ENCODE measurements at places on chromosomes 6 and 20. TPM values are rescaled to one million over a fixed set of nuclear protein-coding genes. Genes with fewer than 3 reads are reported as not detected.

GRCh38 chr6:151675746-151676459, 131.6 kb upstream of the ESR1 start:
- H3K27me3 ChIP-seq, result no peaks in the 10 kb centered on the region
- peak overlapping the region; percentile 5 for H3K27ac ChIP-seq
- no peaks in the 10 kb centered on the region for H3K36me3 ChIP-seq
- peak; percentile 56 for DNase-seq
- H3K4me3 ChIP-seq, result no peak overlapping the region
- H3K4me1 ChIP-seq, result no peaks in the 10 kb centered on the region

GRCh38 chr20:33007376-33008335, at the start of gene BPIFB2:
Gene BPIFB2, plus strand, starts transcription at chr20:33007704. Its CDS starts 871 bp downstream, at chr20:33008575.
- no peaks in the 10 kb centered on the region for H3K4me1 ChIP-seq
- no peak within 1 kb of the TSS for H3K27ac ChIP-seq
- no peaks in the 10 kb centered on the region for H3K36me3 ChIP-seq

The MDFI gene
- total RNA-seq, result not detected

GRCh38 chr6:158290659-158291058, 21.6 kb upstream of the TULP4 start:
- DNase-seq, result no peak
- peaks cover 29% of the 10 kb centered on the region for H3K4me1 ChIP-seq
- no peaks in the 10 kb centered on the region for H3K27me3 ChIP-seq
- H3K4me3 ChIP-seq, result no peak overlapping the region

The HLA-DOA gene
- not detected for total RNA-seq
